Chondrocyte (in vitro differentiated cells): ENCODE measurements at places on chromosomes 13 and 19. TPM values are rescaled to one million over a fixed set of nuclear protein-coding genes. Genes with fewer than 3 reads are reported as not detected.

DNA sequence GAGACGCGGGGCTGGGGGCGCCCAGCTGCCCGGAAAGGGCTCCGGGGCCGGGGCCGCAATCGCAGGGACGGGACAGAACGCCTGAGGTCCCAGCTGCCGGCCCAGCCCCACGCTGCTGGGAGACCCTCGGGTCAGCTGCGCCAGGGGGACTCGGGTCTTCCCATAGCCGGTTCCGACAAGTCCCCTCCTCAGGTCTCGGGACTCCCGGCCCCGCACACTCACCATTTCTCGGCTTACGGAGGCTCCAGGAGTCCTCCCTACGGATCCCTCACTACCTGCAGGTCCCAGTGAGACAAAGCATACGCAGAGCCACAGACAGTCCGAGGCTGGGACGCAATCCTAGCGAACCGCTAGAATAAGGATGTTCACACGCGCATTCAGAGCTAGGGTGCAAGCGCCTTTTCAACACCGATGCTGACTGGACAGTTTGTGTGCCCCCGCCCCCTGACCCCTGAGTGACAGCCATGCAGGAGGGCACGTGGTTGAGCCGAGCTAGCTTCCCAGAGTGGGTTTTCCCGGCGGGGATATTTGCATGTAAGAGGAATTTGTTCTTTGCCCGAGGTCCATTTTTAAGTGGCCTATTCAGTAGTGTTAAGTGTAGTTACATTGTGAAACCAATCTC, 13.6 kb downstream of the ZNF490 start:
- no peak for DNase-seq
- H3K4me1 ChIP-seq = no peaks in the 10 kb centered on the region
- H3K36me3 ChIP-seq = peaks cover 4% of the 10 kb centered on the region
- H3K27ac ChIP-seq = no peak overlapping the region
- no peaks in the 10 kb centered on the region for H3K27me3 ChIP-seq

DNA sequence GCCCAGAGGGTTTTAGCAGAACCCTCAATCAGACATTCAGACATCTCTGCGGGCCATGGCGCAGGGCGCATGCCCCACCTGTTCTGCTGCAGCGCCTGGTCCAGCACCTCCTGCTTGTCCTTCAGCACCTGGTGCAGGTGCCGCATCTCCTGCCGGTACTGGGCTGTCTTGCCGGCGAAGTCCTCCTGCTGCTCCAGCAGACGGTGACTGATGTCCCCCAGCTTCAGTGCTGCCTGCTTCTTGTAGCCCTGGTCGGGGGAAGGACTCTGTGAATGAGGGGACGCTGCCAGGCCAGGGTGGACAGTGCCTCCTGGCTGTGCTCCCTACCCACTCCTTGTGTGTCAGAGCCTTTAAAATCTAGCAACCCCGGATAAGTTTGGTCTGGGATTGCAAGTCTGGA, 12.2 kb upstream of the SLC7A9 start:
- no peaks in the 10 kb centered on the region for H3K4me1 ChIP-seq
- no peaks in the 10 kb centered on the region for H3K27me3 ChIP-seq
- H3K27ac ChIP-seq = no peak overlapping the region
- DNase-seq = no peak
- H3K4me3 ChIP-seq = no peak overlapping the region

- H3K27me3 ChIP-seq = no peaks in the 10 kb centered on the region
- peaks cover 37% of the 10 kb centered on the region for H3K4me1 ChIP-seq
- no peak overlapping the region for H3K4me3 ChIP-seq
- H3K36me3 ChIP-seq = peaks cover 2% of the 10 kb centered on the region
Measured at GRCh38 chr19:47614021-47614295, 5.0 kb downstream of the BICRA start.

The CERS1 gene
- 4.3 to 10.2 TPM (median 8.4 TPM) in 3 replicates for total RNA-seq

The SHISA2 gene
- 59.5 to 115 TPM (median 113 TPM) in 3 replicates for total RNA-seq

DNA sequence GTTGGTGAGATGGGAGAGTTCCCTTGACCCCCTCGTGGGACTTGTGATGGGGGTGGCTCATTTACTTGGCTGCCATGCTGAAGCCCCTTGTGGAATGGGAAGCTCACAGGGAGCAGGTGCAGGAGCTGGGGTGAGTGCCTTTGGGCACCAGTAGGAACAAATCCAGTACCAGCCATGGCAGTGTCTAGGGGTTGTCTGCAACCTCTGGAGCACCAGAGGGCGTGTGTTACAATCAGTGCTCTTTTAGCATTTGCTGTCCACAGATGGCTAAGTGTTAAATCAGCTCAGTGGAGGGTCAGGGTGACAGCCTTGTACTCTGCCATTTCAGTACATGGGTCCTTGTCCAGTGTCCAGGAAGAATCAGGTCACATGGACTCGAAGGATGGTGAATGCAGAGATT, 75.6 kb downstream of the ATP8A2 start:
- H3K27me3 ChIP-seq = peaks cover 50% of the 10 kb centered on the region
- DNase-seq = no peak
- H3K36me3 ChIP-seq = no peaks in the 10 kb centered on the region
- H3K27ac ChIP-seq = no peak overlapping the region
- no peaks in the 10 kb centered on the region for H3K4me1 ChIP-seq

GRCh38 chr13:111490611-111491010, 170.2 kb downstream of the TEX29 start:
- H3K27ac ChIP-seq = no peak overlapping the region
- peak; percentile 46 for DNase-seq
- H3K27me3 ChIP-seq = peaks cover 6% of the 10 kb centered on the region
- H3K4me1 ChIP-seq = no peaks in the 10 kb centered on the region
- no peaks in the 10 kb centered on the region for H3K36me3 ChIP-seq
- H3K4me3 ChIP-seq = no peak overlapping the region

DNA sequence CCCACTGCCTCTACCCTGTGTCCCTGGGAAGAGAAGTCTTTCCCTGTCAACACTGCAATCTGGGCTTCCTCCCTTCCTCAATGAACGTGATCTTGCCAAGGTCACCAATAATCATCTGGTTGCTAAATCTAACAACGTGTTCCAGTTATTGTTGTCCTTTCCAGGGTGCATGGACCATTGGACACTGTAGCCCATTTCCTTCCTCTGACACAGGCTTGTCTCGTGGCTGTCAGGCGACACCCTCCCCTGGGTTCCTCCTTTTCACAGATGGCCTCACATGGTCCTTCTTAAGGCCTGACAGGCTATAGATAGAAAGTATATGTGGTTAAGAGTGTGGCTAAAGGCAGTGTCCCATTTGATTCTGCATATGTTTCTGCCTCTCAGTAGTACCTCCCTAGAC, 67.7 kb upstream of the STARD13 start:
- H3K36me3 ChIP-seq = no peaks in the 10 kb centered on the region
- no peak for DNase-seq
- H3K27me3 ChIP-seq = no peaks in the 10 kb centered on the region

GRCh38 chr13:74870865-74871264, 611.1 kb downstream of the TBC1D4 start:
- no peak for DNase-seq
- H3K27me3 ChIP-seq = no peaks in the 10 kb centered on the region
- H3K36me3 ChIP-seq = peaks cover 4% of the 10 kb centered on the region
- H3K4me1 ChIP-seq = peaks cover 4% of the 10 kb centered on the region

DNA sequence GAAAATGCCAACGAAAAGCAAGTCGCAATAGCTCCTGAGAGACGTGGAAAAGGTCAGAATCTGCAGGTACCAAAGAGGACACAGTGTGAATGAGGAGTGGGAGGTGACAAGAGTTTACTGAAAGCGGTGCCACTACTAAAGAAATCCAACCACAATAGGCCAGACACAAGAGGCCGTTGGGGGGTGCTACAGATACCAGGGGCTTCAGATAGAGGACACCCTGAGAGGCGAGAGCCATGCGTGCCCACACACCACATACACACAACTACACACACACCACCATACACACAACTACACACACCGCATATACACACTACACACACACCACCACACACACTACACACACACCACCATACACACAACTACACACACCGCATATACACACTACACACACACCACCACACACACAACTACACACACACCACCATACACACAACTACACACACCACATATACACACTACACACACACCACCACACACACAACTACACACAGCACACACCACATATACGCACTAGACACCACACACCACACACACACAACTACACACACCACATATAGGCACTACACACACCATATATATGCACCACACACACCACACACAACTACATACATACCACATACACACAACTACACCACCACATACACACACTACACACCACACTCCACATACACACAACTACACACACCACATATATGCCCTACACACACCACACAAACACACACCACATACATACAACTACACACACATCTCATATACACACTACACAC, 28.5 kb downstream of the CRYL1 start:
- no peaks in the 10 kb centered on the region for H3K27me3 ChIP-seq
- H3K4me3 ChIP-seq = no peak overlapping the region

DNA sequence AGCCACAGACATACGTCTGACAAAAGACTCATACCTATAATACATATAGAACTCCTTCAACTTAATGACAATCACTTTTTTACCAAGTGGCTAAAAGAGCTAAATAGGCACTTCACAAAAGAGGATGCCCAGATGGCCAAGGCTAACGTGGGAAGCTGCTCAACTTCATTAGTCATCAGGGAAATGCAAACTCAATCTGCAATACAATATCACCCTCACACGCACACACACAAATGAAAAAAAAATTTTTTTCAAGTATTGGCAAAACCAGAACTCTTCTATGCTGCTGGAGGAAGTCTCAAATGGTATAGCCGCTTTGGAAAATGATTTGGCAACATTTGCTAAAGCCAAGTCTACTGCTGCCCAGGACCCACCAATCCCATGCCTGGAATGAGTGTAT, 14.6 kb upstream of the DNMT1 start:
- H3K4me1 ChIP-seq = no peaks in the 10 kb centered on the region
- H3K27ac ChIP-seq = no peak overlapping the region
- no peak for DNase-seq
- no peak overlapping the region for H3K4me3 ChIP-seq
- no peaks in the 10 kb centered on the region for H3K36me3 ChIP-seq
- H3K27me3 ChIP-seq = no peaks in the 10 kb centered on the region

- no peaks in the 10 kb centered on the region for H3K4me1 ChIP-seq
- no peak overlapping the region for H3K4me3 ChIP-seq
- H3K27ac ChIP-seq = no peak overlapping the region
Measured at GRCh38 chr13:54449922-54450321, 1421.3 kb downstream of the OLFM4 start.

DNA sequence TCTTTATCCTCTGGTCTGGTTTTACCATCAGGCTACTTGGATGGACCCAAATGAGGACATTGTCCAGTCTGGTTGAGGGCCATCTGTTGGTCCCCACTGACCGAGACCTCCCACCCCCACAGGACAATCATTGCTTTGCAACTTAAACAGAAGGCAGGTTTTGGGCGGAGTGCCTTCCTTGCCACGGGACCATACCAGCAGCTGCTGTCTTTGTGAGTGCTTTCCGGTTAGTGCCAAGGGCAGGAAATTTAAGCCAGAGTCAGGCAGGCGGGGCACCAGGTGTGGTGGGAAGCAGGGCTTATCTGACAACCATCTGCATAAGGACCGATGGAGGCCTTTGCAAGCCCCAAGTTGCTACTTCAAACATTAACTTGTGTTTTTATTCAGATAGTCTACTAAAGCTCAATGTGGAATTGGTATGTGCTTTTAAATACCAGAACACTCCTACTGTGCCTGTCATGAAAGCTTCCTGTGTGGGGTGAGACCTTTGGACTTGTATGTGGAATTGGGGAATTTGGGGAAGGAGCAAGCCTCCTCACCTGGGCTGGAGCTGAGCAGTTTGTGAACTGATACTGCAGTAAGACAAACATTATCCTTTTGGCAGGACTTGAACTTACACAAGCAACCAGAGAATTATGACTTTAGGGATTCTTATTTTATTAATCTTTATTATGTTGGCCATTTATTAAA, 39.3 kb upstream of the UBE2L5 start:
- no peak for DNase-seq
- H3K4me1 ChIP-seq = no peaks in the 10 kb centered on the region
- no peak overlapping the region for H3K4me3 ChIP-seq
- H3K36me3 ChIP-seq = no peaks in the 10 kb centered on the region
- no peaks in the 10 kb centered on the region for H3K27me3 ChIP-seq

- H3K27ac ChIP-seq = no peak overlapping the region
- no peak for DNase-seq
- peaks cover 14% of the 10 kb centered on the region for H3K4me1 ChIP-seq
- peaks cover 3% of the 10 kb centered on the region for H3K36me3 ChIP-seq
Measured at GRCh38 chr13:43113603-43114002, 90.2 kb downstream of the DNAJC15 start.

GRCh38 chr13:110984381-110984780, 69.5 kb upstream of the ANKRD10 start:
- H3K36me3 ChIP-seq = no peaks in the 10 kb centered on the region
- DNase-seq = no peak
- H3K27ac ChIP-seq = no peak overlapping the region
- H3K4me3 ChIP-seq = no peak overlapping the region
- H3K27me3 ChIP-seq = peaks cover 2% of the 10 kb centered on the region
- H3K4me1 ChIP-seq = peaks cover 5% of the 10 kb centered on the region

GRCh38 chr13:85230691-85231093, 568.5 kb downstream of the SLITRK6 start:
- no peaks in the 10 kb centered on the region for H3K27me3 ChIP-seq
- H3K27ac ChIP-seq = no peak overlapping the region
- H3K4me3 ChIP-seq = no peak overlapping the region

- no peaks in the 10 kb centered on the region for H3K36me3 ChIP-seq
- H3K4me3 ChIP-seq = no peak overlapping the region
- DNase-seq = no peak
- no peaks in the 10 kb centered on the region for H3K4me1 ChIP-seq
- no peaks in the 10 kb centered on the region for H3K27me3 ChIP-seq
- no peak overlapping the region for H3K27ac ChIP-seq
Measured at GRCh38 chr13:90591260-90591926, 756.1 kb upstream of the MIR17HG start.
